ENCODE measurements at places on chromosomes 16 and 17.

- no peak for DNase-seq
Measured at GRCh38 chr17:48180842-48181629, 73.5 kb downstream of the SNX11 start.

- no peak for DNase-seq
Measured at GRCh38 chr16:5466551-5466950, 369.0 kb upstream of the EEF2KMT start.

DNA sequence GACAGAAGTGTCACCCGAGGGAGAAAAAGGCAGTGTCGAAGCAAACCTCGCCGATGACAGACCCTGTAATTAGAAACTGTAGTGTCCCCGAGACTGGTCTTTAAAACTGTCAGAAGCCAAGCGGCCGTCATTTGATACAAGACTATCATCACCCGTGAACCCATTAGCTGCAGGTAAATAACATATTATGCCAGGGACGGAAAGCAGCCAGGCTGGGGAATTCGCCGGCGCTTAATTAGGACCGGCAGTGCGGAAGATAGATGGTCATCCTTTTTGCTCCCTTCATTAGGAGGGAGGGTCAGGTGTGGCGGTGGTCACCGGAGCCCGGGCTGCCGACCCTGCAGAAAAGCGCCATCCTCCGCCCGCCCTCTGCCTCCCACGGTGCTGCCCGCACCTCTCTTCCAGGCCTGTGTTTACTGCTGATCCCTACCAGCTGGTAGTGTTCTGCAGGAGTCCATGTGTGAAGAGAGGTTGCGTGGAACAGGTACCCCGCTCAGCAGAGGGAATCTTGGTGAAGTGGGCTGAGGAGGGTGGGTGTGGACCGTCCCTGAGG is 109.4 kb upstream of the GSE1 start:
- DNase-seq: no peak

GRCh38 chr16:54125751-54126655 is 160.6 kb downstream of the IRX3 start:
- no peak for DNase-seq

DNA sequence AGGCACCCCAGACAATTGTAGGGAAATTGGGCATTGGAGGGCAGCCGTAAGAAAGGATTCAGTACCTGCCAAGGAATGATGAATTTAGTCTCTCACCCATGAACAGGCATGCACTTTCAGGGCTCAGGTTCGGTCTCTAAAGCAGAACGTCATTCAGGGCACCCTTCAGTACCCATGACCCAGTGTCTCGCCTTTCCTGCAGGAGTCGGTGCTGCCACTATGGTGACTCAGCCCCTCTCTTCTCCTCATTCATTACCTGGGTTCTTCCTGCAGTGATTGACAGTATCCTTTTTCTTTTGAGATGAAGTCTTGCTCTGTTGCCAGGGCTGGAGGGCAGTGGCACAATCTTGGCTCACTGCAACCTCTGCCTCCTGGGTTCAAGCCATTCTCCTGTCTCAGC is 8.4 kb downstream of the SOST start:
- no peak for DNase-seq

DNA sequence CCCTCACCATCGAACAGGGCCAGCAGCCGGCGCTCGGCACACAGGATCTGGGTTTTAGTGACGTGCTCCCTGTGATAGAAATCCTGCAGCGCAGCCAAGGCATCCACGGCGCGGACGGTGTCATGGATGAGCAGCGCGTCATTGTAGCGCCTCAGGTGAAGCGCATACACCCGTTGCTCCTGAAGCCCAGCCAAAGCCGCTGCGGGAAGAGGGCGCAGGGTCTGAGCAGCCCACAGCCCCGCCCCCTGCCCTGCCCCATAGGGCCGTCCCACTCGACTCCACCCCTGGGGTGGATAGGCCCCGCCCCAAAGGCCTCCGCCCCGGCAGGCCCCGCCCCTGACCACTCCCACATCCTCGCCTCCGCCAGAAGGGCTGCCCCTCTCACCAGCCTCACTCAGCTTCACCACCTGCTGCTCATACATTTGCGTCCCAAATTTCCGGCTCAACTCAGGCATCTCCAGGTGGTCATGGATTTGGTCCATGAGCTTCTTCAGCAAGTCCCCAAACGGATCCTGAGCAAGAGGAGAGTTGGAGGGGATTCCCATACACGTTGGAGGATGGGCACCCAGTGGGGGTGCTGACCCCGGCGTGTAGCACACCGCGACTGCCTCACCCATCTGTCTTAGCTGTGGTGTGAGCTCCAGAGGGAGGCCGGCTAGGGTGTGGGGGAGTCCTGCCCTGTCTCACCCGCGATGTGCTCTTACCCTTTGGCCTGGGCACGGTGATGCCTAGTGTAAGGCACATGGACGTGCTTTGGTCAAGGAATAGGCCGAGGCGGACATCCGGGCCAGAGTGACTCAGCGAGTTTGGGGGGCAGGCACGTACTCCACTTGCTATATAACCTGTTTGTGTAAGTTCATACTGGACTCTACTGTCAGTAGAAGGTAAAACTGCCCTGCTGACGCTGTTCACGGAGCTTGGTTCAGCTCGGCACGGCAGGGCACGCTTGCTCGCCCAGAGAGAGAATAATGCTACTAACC is 4.6 kb downstream of the DHX58 start:
- peak; percentile 90 for DNase-seq

DNA sequence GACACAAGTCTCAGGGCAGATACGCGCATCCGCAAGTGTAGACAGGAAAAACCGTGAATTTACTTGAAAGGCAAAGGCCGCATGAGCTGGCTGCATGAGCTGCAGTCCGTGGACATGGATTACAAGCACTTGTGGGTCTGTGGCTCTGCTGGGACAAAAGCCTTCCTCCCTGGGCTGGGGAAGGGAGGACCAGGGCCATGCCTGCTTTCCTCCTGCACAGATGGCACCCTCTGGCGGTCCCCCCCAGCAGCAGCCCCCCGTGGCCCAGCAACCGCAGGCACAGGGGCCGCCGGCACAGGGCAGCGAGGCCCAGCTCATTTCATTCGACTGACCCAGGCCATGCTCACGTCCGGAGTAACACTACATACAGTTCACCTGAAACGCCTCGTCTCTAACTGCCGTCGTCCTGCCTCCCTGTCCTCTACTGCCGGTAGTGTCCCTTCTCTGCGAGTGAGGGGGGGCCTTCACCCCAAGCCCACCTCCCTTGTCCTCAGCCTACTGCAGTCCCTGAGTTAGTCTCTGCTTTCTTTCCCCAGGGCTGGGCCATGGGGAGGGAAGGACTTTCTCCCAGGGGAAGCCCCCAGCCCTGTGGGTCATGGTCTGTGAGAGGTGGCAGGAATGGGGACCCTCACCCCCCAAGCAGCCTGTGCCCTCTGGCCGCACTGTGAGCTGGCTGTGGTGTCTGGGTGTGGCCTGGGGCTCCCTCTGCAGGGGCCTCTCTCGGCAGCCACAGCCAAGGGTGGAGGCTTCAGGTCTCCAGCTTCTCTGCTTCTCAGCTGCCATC is 1.7 kb upstream of the MRPL12 start:
- DNase-seq: no peak

GRCh38 chr16:47069313-47069712 is 74.4 kb downstream of the NETO2 start:
- DNase-seq: no peak
